ENCODE measurements at places on chromosomes 2 and 18.

DNA sequence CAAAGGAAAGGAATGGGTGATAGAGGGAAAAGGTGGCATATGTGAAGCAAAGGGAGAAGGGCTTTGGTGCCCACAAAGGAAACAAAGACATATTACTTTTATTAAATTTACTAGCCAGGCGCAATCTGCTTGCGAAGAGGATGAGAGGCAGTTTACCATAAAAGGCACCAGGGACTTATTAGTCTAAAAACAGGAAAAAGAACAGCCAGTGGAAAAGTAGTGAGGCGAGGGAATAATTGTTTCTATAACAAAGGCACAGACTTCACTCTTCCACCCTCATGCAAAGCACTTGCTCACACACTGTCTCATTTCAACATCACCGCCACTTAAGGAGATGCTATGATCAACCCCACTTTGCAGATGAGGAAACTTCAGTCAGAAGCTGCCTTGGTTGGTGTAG, 210.5 kb downstream of the ALPK2 start:
- no peak for DNase-seq

GRCh38 chr2:43311276-43311675, 84.9 kb upstream of the ZFP36L2 start:
- DNase-seq, result peak; percentile 76

GRCh38 chr2:186584053-186584452, 5.8 kb upstream of the ITGAV start:
- DNase-seq, result no peak

- no peak for DNase-seq
Measured at GRCh38 chr18:50439460-50440015, 64.7 kb downstream of the SKA1 start.

DNA sequence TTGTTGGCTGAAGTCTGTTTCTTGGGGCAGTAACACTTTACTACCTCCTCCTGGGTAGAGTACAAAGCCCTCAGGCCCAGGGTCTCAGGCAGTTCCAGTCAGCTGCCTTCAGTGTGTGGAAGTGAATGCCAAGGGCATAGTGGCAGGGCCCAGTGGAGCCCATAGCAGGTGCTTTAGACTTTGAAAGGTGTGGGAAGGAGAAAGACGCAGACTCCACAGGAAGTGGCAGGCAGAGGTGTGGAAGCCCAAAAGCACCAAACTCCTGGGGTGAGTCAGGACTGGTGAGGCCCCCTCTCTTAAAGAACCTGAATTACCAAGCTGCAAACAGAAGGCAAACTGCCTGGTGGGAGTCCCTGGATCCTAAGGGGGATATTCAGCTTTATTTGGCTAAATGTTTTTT, 45.3 kb downstream of the ADAM23 start:
- no peak for DNase-seq

- no peak for DNase-seq
Measured at GRCh38 chr2:48991415-48992131, 162.7 kb downstream of the FSHR start.

GRCh38 chr2:205715831-205716525, 33.7 kb downstream of the NRP2 start:
- no peak for DNase-seq

- DNase-seq, result peak; percentile 88
Measured at GRCh38 chr2:158990397-158991214, 22.2 kb downstream of the TANC1 start.

- DNase-seq, result no peak
Measured at GRCh38 chr2:231361701-231362554, 33.6 kb upstream of the B3GNT7 start.

GRCh38 chr2:23427350-23427749, 42.4 kb downstream of the KLHL29 start:
- DNase-seq, result no peak

- DNase-seq, result no peak
Measured at GRCh38 chr2:189679226-189679625, 4.8 kb downstream of the ANKAR start.

- DNase-seq, result no peak
Measured at GRCh38 chr2:239897596-239898235, 127.4 kb downstream of the NDUFA10 start.

DNA sequence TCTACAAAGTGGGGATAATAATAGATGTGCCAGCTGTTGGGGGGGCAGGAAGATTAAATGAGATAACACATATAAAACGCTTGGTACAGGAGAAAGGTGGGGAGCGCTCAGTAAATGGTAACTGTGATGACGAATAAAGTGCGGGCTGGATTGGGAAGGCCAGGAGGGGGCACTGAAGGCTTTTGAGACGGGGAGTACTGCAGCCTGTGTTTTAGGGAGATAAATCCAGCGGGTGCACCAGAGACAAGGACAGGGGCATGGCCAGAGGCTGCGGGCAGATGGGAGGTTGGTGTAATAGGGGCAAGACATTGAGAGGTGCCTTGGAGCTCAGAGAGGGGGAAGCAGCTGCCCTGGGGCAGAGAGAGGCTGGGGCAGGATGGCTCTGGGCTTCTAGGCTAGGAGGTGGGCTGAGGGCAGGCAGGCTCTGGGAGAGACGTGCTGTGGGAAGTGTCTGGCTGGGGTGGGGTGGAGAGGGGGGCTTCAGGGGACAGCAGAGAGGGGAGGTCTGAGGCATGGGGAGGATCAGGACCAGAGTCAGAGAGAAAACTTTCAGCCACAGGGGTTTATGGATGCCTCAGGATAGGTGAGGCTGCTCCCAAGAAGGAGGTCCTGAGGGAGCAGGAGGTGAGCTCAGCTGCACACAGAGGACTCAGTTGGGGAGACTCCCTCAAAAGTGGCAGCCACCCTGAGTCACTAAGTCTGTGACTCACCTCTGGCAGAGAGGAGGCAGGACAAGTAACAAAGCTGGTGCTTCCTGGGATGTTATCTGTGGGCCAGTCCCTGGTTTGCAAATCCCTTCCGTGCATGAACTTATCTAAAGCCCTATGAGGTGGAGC, 18.8 kb downstream of the TEX44 start:
- DNase-seq, result no peak

DNA sequence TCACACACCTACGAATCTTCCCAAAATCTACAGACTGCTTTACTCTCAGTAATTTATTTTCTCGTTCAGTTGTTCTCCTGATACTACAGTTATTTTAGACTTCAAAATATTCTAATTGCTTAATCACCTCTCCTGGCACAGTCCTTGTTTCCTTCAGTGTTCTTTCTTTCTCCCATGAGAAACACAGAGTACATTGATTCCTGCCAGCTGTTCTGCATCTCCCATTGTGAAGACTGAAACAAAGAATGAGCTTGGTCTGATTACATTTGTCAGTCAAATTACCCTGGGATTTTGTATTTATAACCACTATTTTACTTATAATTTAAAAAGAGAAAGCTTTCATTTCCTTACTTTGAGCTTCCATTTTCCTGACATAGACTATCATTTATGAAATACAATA, 63.9 kb upstream of the TANK start:
- DNase-seq, result peak; percentile 15

- no peak for DNase-seq
Measured at GRCh38 chr18:48679236-48679635, 140.4 kb downstream of the CTIF start.

DNA sequence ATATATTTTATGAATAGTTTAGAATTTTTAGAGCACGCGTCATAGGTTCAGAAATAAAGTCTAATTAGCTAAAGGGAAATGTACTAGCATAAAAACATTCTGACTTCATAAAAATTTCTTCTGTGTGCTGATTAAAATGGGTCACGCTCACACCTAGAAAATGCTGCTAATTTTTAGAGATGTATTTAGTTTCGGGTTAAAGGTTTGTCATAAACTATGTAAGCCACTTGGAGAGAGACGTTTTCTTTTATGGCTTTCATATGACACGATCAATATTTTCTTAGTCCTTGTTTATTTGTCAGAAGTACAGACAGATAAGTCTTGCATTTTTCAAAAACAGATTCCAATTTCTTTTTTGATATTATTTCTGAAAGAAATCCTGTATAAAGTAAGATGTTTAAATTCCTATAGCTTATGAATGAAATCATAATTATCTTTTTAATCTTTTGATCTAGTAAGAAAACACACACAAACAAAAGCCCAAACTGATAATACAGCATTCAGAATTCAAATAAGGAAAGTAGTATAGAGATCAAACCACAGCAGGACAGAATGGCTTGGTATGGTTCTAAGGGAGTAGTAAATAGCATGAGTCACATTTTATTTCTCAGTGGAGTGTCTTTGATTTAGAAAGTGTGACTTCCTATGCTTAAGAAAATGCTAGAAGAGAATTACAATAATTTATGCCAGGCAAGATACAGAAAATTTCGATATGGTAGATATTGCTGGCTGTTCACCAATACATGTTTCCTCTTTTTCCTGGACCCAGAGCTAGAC, 236.6 kb downstream of the GPD2 start:
- no peak for DNase-seq

- DNase-seq, result peak; percentile 38
Measured at GRCh38 chr2:151973901-151974199, 125.0 kb downstream of the CACNB4 start.

GRCh38 chr2:226515344-226516055, 284.1 kb downstream of the IRS1 start:
- DNase-seq, result peak; percentile 33

GRCh38 chr18:48021273-48021914, 90.9 kb upstream of the SMAD2 start:
- DNase-seq, result no peak

DNA sequence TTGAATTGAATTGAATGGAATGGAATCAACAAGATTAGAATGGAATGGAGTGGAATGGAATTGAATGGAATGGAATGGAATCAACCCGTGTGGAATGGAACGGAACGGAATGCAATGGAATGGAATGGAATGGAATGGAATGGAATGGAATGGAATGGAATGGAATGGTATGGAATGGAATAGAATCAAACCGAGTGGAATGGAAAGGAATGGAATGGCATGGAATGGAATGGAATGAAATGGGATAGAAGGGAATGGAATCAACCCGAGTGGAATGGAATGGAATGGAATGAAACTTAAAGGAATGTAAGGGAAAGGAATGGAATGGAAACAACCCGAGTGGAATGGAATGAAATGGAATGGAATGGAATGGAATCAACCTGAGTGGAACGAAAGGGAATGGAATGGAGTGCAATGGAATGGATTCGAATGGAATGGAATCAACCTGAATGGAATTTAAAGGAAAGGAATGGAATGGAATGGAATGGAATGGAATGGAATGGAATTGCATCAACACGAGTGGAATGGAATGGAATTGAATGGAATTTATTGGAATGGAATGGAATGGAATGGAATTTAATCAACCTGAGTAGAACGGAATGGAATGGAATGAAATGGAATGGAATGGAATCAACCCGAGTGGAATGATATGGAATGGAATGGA, 1146.6 kb downstream of the RPIA start:
- peak; percentile 32 for DNase-seq

DNA sequence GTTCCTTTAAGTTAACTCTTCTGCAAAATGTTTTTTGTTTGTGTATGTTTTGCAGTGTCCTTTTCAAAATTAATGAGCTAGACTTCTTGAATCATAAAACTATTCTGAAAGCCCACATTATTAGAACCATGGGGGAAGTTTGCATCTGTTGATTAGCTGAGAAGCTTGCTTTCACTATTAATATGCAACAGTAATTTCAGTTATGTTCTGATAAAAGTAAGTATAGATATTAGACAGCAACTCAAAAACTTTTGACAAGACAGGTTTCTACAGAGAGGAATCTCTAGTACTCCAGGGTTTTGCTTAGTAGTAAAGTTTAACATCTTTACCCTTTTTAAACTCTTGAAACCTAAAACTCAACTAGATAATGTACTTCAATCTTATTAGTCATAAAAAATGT, 147.8 kb downstream of the UBE2E3 start:
- DNase-seq, result no peak

GRCh38 chr2:149739883-149740265, 152.3 kb upstream of the MMADHC start:
- DNase-seq, result no peak

DNA sequence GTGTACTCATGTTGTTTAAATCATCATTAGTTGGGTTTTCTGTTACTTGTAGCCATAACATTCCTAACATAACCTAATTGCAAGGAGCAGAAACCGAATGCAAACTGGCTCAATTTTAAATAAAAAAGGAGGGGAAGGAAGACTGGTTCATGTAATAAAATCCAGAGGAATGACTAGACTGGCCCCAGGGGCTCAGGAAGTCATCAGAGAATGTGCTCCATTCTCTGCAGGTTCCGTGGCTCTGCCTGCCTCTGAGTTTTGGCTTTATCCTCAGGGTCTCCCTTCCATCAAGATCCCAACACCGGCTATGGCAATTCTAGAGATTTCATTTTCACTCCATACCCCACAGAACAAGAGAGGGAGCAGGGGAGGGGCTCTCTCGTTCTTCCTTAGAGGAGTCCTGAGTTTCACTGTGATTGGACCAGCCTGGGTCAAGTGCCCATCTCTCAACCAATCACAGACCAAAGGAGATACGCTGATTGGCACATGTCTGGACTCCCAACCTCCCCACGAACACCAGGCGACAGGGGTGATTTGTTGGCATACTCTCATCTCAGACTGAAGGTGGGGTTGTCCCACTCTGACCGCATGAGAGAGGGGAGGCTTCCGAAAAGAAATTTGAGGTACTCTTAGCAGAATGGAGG, 64.8 kb downstream of the NPPC start:
- no peak for DNase-seq

DNA sequence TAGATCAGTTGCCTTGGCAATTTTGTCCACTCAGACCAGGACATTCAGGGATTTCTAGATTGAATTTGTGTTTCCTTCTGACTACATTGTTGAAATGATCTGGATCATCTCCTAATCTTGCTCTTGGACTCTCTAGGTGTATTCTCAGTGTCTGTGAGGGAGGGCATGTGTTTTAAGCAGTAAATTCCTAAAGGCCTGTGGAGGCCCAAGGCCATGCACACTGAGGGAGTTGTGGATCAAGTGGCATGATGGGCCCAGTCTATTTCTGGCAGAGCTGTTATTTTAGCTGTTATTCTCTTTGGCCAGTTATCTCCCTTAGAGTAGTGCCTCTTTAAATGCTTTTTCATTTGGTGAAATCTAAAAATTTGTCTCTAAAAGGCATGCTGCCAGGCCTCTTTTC, 144.9 kb downstream of the RPIA start:
- no peak for DNase-seq

DNA sequence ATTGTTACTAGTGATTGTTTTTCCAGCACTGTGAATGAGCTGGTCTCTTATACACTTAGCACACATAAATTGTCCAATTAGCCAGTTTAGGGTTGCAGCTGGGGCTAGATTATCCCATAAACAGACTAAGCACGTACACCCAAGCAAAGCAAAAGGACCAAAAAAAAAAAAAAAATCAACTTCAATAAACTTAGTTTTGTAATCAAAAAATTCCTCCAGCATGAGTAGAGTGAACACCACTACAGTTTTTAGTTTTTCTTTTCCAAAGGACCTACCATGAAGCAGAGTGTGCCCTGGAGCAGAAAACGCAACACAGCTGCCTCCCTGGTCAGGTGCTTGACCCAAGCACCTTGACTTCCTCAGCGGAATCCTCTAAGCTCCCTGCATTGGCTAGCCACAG, 249.4 kb upstream of the SLC14A2 start:
- peak; percentile 15 for DNase-seq
